ENCODE measurements at places on chromosomes 16 and 17.

DNA sequence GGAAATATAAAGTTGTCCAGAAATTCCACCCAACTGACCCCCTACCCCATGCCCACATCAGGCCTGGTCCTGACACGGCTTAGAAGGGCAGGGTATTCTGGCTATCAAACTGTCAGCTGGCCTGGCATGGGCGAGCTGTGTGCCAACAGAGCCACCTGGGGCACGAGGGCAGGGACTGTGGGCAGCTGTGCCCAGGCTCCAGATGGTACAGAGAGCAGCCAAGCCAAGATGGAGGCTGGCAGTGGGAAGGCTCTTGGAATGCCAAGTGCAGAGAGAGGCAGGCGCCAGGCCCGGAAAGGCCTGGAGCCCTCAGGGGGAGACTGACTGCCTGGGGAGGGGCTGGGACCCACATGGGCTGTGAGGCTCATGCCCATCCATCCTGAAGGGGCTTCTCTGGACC lies 24.3 kb upstream of the PHF12 start:
- no peak for DNase-seq

DNA sequence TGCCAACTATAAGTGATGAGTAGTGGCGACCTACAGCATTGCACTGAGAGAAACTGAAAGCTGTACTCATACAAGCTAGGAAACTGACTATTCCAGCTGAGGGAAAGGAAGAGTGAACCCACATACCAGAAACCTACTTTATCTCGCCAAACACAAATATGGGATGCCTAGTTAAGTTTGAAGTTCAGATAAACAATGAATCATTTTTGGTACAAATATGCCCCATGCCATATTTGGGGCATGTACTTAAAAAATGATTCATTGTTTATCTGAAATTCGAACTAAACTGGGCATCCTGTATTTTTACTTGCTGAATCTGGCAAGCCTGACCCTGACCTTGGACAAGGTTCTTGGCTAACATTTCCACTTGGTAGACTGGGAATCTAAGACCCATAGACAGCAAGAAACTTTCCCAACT lies 527.8 kb upstream of the PSMD7 start:
- no peak for DNase-seq

DNA sequence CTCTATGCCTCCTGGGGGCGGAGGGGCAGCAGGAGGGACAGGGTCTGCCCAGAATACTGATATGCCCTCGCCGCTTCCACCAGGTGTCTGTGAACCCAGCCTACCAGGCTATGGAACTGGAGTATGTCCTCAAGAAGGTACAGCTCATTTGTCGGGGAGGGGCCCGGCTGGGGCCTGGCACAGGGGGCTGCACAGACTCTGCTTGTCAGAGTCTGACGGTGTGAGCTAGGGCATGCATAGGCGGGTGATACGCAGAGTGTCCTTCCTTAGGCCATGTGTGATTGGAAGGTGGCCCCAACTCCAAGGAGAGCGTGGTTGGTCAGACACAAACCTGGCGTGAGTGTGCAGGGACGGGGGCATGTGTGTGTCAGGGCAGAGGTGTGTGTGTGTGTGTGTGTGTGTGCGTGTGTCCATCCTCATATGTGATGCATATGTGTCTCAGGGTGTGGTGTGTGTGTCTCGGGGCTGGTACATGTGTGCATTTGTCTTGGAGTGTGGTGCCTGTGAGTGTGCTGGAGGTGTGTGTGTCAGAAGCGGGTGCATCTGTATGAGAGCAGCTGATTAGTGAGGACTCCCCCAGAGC lies 7.0 kb downstream of the CHAD start:
- DNase-seq = no peak

DNA sequence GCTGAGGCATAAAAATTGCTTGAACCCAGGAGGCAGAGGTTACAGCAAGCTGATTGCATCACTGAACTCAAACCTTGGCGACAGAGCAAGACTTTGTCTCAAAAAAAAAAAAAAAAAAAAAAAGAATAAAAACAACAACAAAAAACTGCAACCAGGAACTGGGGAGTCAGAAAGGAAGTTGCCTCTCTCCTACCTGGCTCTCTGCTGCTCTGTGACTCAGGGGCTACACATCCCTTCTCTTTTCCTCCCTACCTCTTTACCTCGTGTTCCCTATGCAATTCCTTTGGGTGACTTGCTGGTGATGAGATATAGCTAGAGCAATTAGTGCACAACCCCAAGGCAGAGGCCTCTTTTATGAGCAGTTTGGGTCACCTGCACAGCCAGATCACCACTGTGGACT lies 95.9 kb downstream of the ABCC1 start:
- DNase-seq = no peak

GRCh38 chr16:6032438-6032837 lies 934.8 kb upstream of the EEF2KMT start:
- no peak for DNase-seq

GRCh38 chr16:21656795-21657768 lies 4.7 kb upstream of the IGSF6 start:
- DNase-seq = peak; percentile 45

GRCh38 chr17:31692027-31692426 lies 167.0 kb downstream of the COPRS start:
- no peak for DNase-seq

- DNase-seq = no peak
Observed at GRCh38 chr16:873889-874288, 73.4 kb upstream of the GNG13 start.

GRCh38 chr17:15483431-15483830 lies 16.0 kb upstream of the CDRT4 start:
- DNase-seq = no peak

GRCh38 chr16:58863042-58863441 lies 128.9 kb upstream of the GOT2 start:
- DNase-seq = no peak

DNA sequence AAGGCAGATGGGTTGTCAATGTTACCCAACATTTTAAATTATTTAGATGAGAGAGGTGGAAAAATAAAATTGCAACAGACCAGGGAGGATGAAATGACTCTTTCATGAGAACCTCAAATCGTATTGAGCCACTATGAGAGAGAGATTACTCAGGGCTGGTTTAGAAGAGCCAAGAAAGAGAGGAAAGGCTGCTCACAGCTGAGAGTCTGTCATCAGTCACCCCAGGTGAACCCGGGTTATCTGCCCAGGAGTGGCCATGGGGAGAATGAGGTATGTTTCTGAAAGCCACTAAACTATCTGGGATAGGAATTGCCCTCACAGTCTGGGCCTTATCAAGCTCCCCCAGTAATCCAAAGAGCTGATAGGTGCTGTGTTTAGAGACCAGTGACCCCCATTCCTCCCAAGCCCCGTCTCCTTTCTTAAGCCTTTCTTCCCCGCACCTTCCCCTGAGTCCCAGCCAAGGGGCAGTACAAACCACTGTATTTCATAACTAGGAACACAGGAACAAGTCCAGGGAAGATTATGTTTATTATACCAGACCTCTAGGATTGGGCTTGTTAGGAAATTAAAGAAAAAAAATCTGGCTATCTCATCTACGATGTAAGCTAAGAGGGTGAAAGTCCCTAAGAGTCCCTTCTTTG lies 158.9 kb upstream of the NOL11 start:
- DNase-seq = no peak

- no peak for DNase-seq
Observed at GRCh38 chr17:65936013-65936412, 255.9 kb downstream of the CEP112 start.

- no peak for DNase-seq
Observed at GRCh38 chr16:17138801-17139200, 332.0 kb downstream of the XYLT1 start.

DNA sequence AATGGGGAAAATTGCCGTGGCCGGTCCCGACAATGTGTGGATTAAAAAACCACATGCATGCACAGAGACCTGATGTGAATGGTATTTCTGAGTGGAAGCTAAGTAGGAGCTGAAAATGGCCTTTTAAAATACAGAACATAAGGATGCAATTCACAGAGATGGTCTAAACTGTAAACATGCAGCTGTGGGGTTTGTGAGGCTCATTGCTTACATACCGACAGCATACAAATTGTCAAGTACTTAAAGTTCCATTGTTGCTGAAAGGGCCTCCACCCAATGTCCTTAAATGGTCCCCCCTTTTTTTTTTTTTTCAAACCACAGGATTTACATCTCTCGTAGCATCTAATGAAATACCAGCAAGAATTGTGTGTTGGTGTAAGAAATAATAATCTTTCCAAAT lies 523.2 kb downstream of the MAF start:
- no peak for DNase-seq

DNA sequence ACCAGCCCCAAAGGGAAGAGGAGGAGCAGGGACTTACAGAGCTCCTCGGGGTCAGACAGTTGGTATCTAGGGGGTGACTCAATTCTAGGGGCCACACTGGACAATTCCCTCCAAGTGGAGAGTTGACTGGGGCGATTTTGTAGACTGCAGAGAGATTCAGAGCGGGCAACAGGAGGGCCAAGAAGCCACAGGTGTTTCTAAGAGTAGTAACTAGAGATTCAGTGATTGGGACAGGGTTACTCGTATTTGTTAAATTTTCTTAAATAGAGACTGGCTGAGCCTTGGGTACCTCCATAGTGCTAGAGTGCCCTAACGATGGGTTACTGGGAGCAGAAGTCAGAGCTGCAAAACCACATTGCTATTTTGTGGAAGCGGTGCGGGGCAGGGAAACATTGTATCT lies 3.3 kb upstream of the INPP5K start:
- no peak for DNase-seq

DNA sequence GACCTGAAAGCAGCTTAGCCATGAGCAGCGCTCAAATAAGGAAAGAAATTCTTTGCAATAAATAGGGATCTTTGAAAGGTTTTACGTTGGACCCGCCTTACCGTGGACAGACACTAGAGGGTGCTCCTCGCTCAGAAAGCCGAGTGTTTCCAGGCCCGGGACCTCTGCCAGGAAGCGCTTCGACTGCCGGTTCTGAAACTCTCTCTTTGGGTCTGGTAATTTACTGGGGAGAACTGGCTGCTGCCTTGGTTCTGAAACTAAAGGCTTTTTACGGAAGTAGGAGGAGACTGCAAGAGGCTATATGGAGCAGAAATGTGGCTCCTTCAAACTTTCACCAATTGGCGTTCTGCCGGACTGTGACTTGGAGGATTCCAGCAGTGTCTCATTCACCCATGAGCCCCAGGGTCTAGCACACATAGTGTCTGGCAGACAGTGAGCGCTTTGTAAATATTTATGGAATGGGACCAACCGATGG lies 45.6 kb upstream of the HOXB9 start:
- DNase-seq = peak; percentile 16

- no peak for DNase-seq
Observed at GRCh38 chr16:20901436-20902112, 1.0 kb downstream of the LYRM1 start.

- DNase-seq = no peak
Observed at GRCh38 chr16:66226762-66227161, 139.7 kb upstream of the CDH5 start.

DNA sequence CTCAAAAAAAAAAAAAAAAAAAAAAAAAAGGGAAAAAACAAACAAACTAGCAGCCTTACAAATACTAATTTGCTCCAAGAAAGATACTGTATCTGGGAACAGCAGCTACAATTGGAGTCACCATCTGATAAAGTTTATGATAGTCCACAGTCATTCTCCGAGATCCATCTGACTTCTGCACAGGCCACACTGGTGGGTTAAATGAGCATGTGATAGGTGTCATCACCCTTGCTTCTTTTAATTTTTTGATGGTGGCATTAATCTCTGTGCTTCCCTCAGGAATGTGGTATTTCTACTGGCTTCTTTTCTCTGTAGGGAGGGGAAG lies 49.6 kb downstream of the BCL7C start:
- DNase-seq = no peak

DNA sequence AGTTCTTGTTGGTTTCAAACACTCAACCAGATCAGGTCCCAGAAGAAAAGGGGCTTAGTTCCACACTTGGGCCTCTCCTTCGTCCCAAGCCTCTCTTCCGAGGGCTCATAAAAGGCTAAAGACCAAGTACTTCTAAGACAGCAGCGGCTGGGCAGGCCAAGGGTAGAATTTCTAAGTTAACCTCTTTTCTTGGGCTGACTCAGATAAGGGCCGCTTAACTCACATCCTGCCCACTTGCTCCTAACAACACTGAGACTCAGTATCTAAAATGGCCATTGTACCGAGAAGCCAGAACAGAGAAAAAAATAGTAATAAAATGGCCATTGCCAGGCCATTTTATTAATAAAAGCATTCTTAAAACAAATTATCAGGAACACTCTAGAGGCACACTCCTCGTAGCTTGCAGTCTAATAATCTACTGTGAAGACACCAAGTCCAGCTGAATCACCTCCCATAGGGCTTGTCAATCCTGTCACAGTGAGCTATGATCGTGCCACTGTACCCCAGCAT lies 42.1 kb downstream of the RANBP10 start:
- no peak for DNase-seq

- DNase-seq = peak; percentile 3
Observed at GRCh38 chr17:37118366-37119137, 169.8 kb downstream of the AATF start.

DNA sequence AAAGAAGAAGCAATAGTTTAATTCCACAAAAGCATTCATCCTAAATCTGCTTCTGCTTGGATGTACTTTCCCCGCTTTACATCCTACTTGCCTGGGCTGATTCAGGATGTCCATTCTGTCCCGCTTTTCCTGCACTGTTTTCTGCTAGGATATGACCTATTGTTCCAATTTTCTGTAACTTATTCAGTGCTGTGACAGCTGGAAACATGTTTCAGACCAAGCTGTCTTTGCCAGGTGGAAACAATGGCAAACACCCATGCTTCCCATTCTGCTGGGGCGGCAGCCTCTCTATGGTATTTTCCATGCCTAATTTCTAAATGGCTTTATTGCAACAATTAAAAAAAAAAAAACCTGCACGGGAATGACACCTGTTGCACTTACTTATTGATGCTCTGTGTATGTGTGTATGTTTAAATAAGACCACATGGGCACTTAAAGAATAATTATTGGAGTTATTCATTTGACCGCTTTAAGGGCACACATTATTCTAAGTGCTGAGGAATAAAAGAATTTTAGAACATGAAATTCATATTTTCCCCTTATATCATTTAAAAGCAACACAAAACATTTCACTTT lies 21.0 kb downstream of the COQ7 start:
- DNase-seq = no peak

DNA sequence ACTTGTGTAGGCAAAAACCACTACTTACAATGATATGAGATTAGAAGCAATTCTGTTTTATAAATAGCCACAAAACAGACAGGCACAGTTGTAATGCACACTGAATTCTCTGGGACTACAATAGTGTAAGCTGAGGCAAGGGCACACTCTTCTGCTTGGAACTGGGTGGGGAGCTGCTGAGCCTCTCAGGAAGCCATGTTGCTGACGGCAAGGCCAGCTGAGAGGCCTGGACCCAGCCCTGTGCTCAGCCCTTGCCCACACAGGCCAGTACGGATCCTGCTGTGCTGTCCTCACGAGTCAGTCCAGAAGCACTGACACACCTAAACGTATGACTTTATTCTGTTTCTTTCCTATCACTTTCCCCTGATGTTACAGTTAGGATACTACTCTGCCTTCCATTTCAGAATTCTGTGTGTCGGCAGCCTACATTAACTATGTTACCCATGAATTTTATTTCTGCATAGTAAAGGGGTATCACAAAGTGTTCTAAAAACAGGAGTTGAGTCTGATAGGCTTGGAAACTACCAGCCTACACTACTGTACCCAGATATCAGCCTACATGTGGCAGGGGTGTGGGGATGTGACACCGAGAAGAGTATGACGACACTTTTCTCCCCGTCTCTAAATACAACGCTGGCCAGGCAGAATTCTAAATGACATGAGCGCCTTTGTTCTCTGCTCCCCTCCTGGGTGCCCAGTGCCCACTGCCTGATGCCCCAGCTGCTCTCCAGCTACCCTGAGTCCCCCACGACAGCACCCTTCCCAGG lies 41.1 kb upstream of the FAAP100 start:
- no peak for DNase-seq

Data from NCI-H1105 treated with DMSO at 0.1 percent for 48 hours (cell line).